T-helper 1 cell treated with Interleukin-12 subunit alpha and Interleukin-12 subunit beta and Interleukin-4 antibody, amounts not matched to agents 30 ng/mL and 1 ng/mL, for 36 hours (primary cell): ENCODE measurements at places on chromosomes 2 and 18. TPM values are rescaled to one million over a fixed set of nuclear protein-coding genes. Genes with fewer than 3 reads are reported as not detected.

Gene CASP8
- total RNA-seq = 107 and 120 TPM in 2 replicates

Gene REG3G
- not detected in 2 replicates for total RNA-seq

Gene RAPGEF4
- total RNA-seq = 0.83 and 1.0 TPM in 2 replicates

Gene CLEC4F
- 0.12 and 0.27 TPM in 2 replicates for total RNA-seq

Gene CCDC68
- total RNA-seq = not detected in 2 replicates
